LHCN-M2 (cell line): ENCODE measurements at places on chromosomes 2 and 18.

- no peak for DNase-seq
Observed at GRCh38 chr2:145723872-145724271, 1204.0 kb upstream of the ZEB2 start.

GRCh38 chr2:197914778-197915177 is 110.4 kb downstream of the PLCL1 start:
- no peak for DNase-seq

- DNase-seq, result no peak
Observed at GRCh38 chr2:143988082-143988481, 531.8 kb downstream of the ZEB2 start.

DNA sequence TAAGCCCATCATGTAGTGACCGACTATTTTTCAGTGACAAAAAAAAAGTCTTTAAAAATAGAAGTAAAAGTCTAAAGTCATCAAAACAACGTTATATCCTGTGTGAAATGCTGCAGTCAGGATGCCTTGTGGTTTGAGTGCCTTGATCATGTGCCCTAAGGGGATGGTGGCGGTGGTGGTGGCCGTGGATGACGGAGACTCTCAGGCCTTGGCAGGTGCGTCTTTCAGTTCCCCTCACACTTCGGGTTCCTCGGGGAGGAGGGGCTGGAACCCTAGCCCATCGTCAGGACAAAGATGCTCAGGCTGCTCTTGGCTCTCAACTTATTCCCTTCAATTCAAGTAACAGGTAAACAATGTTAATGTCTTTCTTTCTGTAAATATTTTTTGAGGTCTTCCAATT is at the start of gene CD28:
CD28 (plus strand) TSS at position 237 of the 400 bp plus-strand sequence; CDS start at position 295, 58 bp downstream.
- DNase-seq, result no peak

GRCh38 chr2:44879269-44880124 is 62.0 kb upstream of the SIX3 start:
- DNase-seq, result no peak

- DNase-seq, result no peak
Observed at GRCh38 chr2:102334486-102334885, 21.1 kb upstream of the IL18R1 start.
